ENCODE measurements at places on chromosomes 6 and 20. TPM values are rescaled to one million over a fixed set of nuclear protein-coding genes. Genes with fewer than 3 reads are reported as not detected.

PLCB1 gene
- total RNA-seq: 19.0 TPM

CDH26 gene
- total RNA-seq: 0.86 TPM

GDAP1L1 gene
- total RNA-seq: not detected

ARMC12 gene
- 0.43 TPM for total RNA-seq

VSTM2L gene
- 0.32 TPM for total RNA-seq
